Activated T-cell treated with anti-CD3 and anti-CD28 coated beads, Interleukin-2, amount 50 U/mL, for 4 hours (primary cell): ENCODE measurements at places on chromosomes 5 and 9. TPM values are rescaled to one million over a fixed set of nuclear protein-coding genes. Genes with fewer than 3 reads are reported as not detected.

GRCh38 chr9:121820286-121821005 is 169.0 kb downstream of the DAB2IP start:
- DNase-seq: no peak

DNA sequence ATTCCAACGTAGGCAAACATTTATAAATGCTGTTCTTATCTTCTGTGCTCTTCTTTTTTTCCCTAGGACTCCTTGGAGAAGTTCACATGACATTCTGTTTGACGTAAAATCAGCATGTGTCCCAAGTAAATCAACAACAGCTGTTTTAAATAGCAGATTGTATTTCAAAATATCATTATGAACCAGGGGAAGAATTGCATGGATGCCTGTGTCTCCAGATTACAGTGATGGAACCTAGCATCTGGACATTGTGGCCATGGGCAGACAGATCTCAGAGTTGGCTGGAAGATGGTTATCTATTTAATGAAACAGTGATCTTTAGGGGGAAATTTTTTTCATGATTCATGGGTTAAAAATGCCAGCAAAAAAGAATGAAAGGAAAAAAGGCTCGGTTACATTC is 222.0 kb downstream of the MAN2A1 start:
- no peak for DNase-seq

GRCh38 chr9:38177680-38178079 is 108.7 kb upstream of the SHB start:
- no peak for DNase-seq

GRCh38 chr9:4686112-4686511 is 6.7 kb downstream of the CDC37L1 start:
- no peak for DNase-seq

DNA sequence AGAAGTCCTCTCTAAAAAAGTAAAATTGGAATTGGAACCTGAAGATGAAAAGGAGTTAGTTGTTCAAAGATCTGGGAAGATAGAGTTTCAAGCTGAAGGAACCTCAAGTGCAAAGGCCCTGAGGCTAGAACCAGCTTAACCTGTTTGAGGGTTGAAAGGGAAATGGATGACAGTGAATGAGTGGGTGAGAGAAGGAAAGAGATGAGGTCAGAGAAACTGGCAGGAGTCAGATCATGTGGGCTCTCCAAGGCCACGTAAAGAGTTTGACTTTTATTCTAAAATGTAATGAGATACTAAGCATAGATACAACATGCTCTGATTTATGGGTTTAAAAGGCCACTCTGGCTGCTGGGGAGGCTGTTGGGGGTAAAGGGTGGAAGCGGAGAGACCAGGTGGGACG is 2.5 kb upstream of the RAD23B start:
- DNase-seq: no peak

- DNase-seq: no peak
These were observed at the start of gene LHX6 for GRCh38 chr9:122228568-122229484. Gene LHX6 (minus strand): TSS chr9:122228957. CDS start chr9:122228740, 217 bp downstream.

GRCh38 chr9:32968101-32969011 is 33.1 kb downstream of the APTX start:
- peak; percentile 48 for DNase-seq

DNA sequence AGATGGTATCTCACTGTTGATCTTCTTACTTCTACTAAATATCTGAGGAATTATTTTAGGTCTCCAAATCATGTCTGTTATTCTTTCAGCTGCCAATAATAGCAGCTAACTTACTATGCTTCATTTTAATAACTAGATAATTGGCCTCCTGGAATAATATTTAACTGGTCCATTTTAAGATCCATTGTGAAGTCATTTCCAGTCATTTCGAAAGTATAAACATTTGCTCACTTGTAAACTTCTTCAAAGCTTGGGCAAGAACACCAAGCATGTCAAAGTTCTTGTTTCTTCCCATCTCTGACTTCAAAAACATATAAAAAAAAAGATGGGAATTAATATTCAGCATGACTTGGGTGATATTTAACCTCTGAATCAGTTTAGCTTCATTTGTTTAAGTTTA is 61.4 kb upstream of the MRPS30 start:
- DNase-seq: no peak

DNA sequence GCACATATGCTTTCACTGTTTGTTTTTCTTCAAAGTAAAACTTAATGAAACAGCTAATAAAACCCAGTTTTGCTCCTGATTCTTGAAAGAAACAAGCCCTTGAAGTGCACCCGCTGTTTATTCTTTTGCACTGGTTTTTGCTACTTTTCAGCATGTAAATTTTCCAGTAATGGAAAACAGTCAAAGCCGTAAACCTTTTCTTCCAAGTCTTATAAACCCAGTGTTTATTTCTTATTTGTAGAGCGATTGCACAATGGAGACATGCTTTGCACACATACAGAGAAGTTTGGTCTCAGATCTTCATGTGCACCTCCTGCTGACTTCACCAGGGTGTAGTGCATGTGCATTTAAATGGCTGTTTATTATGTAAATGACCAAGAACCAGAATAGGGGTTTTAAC is 51.8 kb downstream of the ATG10 start:
- no peak for DNase-seq

GRCh38 chr9:99833735-99834134 is 12.1 kb downstream of the NR4A3 start:
- DNase-seq: no peak

- no peak for DNase-seq
These were observed 1.2 kb upstream of the BTF3 start for GRCh38 chr5:73496984-73497457.

DNA sequence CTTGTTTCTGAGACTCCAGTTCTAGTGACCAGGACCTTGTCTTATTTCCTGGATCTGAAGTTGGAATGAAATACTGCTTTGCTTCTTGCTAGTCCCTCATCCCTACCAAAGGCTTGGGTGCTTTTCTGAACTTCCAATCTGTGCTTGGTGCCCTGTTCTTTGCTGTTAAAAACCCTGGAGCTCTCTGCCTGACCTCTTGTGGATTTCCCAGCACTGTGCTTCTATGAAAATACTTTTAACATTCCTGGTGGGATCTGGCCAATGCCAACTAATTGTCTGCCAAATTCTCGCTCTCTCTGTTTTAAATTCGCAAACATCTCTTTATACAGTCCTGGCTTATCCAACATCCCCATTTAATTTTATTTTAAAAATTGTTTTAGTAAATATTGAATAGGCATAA is 26.7 kb upstream of the CSNK1G3 start:
- DNase-seq: no peak

- no peak for DNase-seq
These were observed 465.3 kb upstream of the ARRDC3 start for GRCh38 chr5:91848453-91848852.

- no peak for DNase-seq
These were observed 45.0 kb upstream of the RAPGEF1 start for GRCh38 chr9:131784748-131785501.

DNA sequence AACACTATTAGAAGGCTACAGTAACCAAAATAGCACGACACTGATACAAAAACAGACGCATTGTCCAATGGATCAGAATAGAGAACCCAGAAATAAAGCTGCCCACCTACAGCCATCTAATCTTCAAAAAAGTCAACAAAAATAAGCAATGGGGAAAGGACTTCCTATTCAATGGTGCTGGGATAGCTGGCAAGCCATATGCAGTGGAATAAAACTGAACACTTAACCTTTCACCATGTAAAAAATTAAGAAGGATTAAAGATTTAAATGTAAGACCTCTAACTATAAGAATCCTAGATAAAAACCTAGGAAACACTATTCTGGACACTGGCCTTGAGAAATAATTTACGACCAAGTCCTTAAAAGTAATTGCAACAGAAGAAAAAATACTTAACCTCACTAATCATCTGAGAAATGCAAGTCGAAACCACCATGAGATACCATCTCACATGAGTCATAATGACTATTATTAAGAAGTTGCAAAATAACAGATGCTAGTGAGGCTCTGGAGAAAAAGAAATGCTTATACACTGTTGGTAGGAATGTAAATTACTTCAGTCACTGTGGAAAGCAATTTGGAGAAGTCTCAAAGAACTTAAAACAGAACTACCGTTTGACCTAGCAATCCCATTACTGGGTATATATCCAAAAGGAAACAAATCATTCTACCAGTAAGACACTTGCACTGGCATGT is 203.3 kb upstream of the CDH9 start:
- no peak for DNase-seq

DNA sequence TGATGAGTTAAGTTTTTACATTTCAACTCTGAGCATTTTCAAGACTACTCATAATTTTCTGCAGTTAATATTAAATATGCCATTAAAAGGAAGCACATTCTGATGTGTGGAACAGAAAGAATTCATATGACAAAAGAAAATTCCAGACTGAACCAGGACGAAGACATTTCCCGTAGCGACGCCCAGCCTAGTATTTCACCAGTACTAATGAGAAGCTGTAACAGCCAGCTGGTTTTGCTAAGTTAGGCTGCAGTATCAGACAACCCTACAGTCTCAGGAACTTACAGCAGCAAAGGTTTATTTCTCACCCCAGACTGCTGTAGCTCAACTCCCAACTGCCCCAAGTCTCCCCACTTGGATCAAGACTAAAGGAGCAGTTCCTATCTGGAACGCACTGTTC is 91.6 kb downstream of the TMEM174 start:
- no peak for DNase-seq

DNA sequence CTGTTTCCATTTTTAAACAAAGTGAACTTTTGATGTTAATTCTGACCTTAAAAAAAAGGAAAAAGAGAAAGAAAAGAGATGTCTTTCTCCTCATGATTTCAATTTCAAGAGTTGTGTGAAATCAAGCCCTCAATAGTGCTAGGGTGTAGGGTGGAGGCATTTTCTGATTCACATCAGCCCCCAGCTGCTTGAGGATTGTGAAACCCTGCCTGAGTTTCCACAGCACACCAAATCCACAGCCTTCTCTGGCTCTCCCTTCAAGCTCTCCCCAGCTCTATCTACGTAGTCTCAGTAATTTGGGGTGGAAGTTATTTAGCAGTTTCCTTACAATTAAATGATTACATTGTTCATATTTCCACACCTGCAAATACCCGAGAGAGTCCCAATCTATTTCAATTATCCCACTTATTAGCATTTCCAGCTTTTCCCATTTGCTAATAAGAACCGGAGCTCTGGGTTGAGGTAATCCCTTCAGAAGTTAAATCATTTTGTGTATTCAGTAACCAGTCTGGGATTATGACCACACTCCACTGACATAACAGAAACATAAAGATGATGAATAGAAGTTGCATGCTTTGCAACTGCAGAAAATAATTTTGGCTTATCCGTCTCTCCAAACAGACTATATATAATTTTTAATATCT is 54.9 kb downstream of the MTX3 start:
- no peak for DNase-seq

GRCh38 chr5:173866858-173867679 is 21.1 kb upstream of the CPEB4 start:
- DNase-seq: no peak

DNA sequence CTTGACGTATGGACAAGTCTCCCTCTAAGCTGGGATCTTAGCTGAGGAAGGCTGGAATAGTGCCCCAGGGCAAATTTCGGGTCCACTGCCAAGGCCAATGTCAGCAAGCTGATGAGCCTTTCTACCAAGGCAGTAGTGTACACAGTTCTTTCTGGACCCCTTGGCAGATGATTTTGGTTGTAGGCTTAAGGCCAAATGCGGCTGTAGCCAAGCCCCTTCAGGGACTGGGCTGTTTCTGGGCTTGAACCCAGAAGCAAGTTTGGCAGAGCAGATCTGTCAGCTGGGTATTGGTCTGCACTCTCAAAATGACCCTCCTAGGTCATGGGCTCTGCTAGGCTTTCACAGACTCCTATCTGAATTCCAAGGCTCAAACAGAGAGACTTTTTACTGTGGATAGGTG is 121.6 kb downstream of the ADAMTSL1 start:
- no peak for DNase-seq

- DNase-seq: no peak
These were observed 91.2 kb downstream of the MED10 start for GRCh38 chr5:6287176-6287575.

DNA sequence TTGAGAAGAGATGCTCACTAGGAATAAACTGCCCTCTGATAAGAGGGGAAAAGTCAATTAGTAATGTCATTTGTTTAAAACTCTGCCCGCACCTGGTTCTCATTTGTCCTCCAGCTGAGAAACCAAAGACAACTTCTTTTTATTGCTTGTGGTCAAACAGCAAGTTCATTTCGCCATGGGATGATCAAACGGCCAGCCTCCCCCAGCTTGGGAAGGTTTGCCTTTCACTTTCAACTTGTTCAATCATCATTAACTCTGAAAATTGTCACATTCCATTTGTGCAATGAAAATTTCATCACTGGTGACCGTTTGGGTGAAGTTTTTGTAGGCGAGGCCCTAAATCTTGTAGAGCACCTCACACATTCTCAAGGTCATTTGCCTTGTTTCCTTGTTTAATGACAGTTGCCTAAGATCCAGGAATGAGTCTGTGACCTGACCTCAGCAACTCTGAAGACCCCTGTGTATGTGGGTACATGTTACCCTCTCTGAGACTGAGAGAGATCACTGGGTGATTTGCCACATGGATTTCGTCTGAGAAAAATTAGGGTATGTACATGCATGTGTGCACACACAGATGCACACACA is 117.7 kb downstream of the MARCHF3 start:
- no peak for DNase-seq

- DNase-seq: no peak
These were observed 75.2 kb upstream of the SSBP2 start for GRCh38 chr5:81826128-81826527.

DNA sequence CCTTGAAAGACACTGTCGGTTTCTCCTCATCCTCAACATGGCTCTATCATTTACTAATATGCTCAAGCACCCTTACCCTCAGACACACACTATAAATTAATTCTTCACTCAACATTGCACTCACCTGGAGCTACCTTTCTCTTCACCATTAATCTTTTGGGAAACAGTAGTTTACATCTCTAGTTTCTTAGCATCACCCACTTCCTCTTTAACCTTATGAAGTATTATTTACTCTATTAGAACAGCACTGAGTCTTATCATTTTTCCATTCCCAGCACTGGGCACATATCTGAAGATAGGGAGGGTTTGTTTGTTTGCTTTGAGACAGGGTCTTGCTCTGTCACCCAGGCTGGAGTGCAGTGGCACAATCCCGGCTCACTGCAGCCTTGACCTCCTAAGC is 213.5 kb downstream of the SMARCA2 start:
- DNase-seq: no peak

- DNase-seq: no peak
These were observed 31.0 kb upstream of the ANKRD34B start for GRCh38 chr5:80600943-80601693.

DNA sequence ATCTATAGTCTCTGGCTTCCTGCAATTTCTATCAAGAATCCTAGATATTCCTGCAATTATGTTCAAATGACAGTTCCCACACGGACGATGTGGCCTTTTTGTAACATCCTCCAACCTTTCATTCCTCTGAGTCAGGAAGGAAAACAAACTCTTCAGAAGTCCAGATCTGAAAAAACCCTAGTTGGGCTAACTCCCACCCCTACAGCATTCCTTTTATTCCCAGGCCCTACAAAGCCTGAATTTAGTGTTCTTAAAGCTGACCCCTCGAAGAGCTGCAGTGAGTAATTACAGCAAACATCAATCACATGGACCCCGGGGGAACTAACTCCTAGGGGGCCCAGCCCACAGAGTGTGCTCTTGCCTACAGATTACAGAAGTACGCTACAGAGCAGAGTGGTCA is 99.7 kb downstream of the SERINC5 start:
- DNase-seq: no peak

UGT3A2 gene
- total RNA-seq: not detected

CBY3 gene
- total RNA-seq: 0.53 TPM

ARID3C gene
- not detected for total RNA-seq

C5 gene
- total RNA-seq: 0.18 TPM

FIBCD1 gene
- total RNA-seq: not detected

PTGES gene
- total RNA-seq: not detected

LAMC3 gene
- total RNA-seq: 0.05 TPM

CTXN3 gene
- not detected for total RNA-seq

S100Z gene
- total RNA-seq: not detected

BDP1 gene
- 37.3 TPM for total RNA-seq

FST gene
- total RNA-seq: 1.6 TPM

FER gene
- 7.4 TPM for total RNA-seq
